ENCODE measurements at places on chromosomes 4 and X. TPM values are rescaled to one million over a fixed set of nuclear protein-coding genes. Genes with fewer than 3 reads are reported as not detected.

Gene PSAPL1
- total RNA-seq = not detected

Gene HTN3
- total RNA-seq = not detected

Gene FRAS1
- 0.81 TPM for total RNA-seq

GRCh38 chr4:80029364-80029763 is 43.7 kb downstream of the ANTXR2 start:
- DNase-seq = no peak

DNA sequence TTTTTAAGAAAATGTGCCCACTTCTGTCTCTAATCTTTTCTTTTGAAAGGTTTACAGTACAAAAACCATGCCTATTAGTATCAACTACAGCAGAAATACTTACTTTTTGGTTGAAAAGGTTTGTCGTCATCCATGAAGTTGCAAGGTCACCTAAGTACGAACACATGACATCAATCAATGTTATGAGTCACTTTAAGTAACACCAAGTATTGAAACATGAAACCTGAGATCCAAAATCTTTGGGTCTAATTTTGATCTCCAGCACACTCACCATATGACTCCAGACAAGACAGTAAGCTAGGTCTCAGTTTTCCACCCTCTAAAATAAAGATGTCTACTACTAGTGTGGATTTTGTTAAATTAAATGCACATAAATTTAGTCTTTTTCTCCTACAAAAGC is 8.4 kb downstream of the ZNF280C start:
- no peak for DNase-seq

DNA sequence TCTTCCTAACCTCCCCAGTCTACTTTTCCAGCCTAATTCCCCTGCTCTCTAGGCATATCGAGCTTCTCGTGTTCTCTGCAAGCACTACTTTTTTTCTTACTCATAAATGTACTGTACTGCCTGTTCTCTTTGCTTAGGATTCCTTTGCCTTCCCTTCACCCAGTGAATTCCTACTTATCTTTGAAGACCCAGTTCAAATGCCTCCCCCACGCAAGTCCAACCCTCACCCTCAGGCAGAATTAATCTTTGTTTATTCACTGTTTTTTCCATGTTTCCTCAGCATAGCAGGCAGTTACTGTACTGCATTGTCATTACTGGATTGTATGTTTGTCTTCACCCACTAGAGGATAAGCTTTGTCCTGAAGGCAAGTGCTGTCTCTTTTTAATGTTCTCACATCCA is 287.7 kb downstream of the BMPR1B start:
- no peak for DNase-seq

- no peak for DNase-seq
Observed at GRCh38 chr4:139913995-139914598, 239.9 kb downstream of the MAML3 start.

GRCh38 chr4:131002132-131002531 is 1906.2 kb downstream of the C4orf33 start:
- DNase-seq = no peak

DNA sequence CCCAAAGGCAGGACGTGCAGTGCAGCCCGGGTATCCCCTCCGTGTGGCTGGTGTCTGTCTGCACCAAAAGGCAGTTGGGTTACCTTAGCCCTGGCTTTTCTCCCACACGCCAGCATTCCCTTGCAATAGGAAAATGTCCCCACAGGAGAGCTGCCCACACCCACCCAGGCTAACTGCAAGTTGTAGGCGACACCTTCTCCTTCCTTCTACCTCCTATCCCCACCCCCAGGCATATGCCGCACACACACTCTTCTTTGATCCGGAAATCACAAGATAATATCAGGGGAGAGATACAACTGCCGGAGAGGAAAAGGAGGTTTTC is 444 bp upstream of the APBB2 start:
- no peak for DNase-seq

- no peak for DNase-seq
Observed at GRCh38 chrX:134622813-134623185, 35.5 kb downstream of the PLAC1 start.

DNA sequence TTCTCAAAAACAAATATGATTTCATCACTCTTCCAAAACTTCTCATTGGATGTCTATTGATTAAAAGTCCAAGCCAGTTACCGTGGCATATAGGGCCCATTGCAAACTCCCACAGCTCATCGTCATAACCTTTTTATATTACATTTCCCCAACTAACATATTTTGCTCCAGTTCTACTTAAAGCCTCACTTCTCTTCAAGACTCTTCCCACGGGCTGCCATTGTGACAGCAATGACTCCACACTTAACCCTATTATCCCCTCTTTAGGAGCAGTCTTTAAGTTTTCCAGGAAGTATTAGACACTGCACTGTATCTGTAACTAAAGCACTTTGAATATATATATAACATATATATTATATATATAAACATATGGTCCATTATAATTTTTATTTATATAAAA is 44.5 kb downstream of the DTHD1 start:
- DNase-seq = no peak

DNA sequence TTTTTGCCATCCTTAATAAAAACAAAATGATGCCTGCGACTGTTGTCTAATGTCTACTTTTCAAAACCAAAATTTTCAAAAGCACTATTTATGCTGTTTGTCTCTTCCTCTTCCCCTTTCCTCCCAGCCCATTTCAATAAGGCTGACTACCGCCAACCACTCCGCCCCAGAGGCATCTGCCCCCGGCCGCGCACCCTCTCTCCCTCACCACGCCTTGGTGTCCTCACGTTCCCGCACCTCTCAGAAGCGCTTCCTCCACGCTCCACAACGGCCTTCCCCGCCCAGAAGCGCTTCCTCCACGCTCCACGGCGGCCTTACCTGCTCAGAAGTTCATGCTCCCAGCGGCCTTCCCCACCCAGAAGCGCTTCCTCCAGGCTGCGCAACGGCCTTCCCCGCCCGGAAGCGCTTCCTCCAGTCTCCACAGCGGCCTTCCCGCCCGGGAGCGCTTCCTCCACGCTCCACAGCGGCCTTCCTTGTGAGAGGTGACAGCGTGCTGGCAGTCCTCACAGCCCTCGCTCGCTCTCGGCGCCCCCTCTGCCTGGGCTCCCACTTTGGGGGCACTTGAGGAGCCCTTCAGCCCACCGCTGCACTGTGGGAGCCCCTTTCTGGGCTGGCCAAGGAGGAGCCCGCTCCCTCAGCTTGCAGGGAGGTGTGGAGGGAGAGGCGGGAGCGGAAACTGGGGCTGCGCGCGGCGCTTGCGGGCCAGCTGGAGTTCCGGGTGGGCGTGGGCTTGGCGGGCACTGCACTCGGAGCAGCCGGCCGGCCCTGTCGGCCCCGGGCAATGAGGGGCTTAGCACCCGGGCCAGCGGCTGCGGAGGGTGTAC is 490.4 kb upstream of the ZFP42 start:
- no peak for DNase-seq

DNA sequence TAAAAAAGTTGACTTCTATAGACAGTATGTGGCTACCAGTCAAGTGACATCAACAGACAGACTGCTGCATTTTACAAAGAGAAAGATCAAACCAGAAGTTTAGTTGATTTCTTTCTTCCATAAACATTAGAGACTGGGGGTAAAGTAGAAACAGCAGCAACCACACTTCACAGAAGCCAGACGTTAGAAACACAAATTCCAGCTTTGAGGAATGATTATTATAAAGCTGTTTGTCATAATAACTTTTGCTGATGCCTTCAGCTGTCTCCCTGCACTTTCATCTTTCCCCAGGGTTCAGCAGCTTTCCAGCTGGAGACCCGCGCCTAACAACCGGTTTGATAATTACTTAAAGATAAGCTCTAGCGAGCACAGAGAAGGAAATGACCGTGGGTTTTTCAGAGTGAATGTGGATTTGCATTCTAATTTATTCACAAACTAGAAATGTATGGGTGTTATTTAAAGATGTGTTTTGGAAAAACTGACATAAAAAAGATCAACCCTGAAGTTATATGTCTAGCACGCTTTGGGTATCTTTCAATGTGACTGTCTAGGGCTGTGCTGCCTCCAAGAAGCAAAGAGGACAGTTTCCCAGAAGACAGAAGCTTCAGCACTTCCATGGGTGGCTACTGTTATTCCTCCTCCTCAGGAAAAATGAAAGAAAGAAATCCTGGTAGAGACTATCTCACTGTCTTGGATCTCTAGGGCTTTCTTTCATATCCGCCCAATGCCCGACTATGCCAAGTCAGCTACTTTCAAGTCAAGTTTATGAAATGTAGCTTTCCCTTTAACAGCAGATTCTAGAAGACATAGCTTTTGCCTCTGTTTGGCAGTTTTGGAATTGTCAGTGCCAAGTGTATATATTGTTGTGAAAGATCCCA is 15.0 kb upstream of the ENAM start:
- no peak for DNase-seq

DNA sequence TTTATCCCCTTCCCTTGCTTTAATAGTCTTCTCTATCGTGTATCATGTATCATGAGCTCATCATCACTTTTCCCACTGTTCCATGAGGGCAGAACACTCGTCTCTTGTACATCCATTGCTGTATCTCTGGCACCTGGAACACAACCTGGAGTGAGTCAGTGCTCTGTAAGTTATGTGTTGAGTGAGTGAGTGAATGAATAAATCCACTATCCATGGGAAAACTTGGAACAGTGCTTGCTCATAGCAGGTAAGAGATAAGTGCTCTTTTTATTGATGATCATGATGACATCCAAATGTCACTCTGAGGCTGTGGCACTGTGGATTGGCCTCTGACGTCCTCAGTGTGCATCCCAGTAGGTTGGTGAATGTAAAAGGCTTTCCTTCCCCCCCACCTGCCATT is 4.3 kb downstream of the FGFBP1 start:
- DNase-seq = no peak

- DNase-seq = no peak
Observed at GRCh38 chr4:4981827-4982226, 37.4 kb downstream of the CYTL1 start.

DNA sequence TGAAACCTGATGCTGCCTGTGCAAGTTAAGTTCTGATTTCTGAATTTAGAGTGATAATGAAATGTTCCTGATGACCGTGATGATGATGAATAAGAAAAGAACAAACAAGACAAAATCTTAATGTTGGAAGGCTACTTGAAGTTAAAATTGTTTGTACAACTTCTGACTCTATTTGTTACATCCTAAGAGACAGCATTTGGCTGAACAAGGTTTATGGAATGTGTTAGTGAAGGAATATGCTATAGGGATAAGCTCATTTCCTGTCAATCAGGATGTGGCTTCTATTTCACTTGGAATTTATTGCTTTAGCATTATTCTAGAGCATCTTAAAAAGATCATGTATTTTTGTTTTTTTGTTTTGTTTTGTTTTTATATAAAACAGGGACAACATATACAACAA is 267.5 kb downstream of the FAT4 start:
- DNase-seq = no peak

DNA sequence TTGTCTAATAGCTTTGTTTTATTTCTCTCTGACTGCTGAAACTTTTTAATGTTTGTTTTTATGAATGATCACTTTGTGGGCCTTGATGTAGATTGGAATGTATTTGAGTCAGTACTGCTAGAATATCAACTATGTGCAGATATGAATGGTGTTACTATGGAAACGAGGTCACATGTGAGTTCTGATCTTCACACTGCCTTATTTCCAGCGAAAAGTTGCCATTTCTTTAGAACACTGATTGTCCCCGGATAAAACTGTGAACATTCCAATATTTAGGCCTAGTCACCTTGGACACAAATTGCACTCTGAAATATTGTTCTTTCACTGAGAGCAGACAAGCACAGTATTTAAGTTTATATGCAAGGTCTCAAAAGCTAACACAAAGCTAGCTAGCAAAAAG is 27.2 kb upstream of the MAGED1 start:
- DNase-seq = no peak

DNA sequence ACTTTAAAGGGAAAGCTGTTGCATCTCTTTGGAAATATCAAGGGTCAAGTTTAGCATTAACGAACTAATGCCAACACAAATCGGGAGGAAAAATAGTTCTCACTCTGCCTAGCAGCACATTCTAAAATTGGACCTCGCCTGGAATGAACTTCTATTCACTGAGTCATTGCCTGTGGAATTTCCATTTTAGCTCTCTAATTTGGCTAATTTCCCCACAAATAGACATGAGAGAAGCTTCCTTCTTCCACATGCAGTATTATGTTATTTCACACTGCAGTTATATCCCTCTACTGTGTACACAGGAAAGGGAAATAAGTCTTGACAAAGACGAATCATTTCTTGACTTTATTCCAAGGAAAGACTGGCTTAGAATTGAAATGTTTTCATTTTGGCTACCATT is 9.3 kb downstream of the ZXDA start:
- DNase-seq = peak; percentile 29

DNA sequence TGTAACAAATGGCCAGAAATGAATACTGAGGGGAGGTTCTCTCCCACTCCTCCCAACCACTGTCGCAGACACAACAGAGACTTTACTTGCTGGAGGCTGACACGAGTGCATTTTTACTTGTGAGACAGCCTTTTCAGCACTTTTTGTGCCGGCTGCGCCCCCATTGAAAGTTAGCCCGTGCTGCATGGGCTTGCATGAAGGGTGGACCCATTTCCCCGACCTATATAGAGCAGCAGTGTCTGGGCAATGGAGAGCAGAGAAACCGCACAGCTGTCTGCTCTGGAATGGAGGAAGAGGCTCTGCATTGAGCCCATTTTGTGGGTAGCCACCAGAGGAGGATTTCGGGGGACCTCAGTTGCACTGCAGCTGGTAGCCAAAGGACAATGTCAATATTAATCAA is 208.8 kb downstream of the UGT8 start:
- no peak for DNase-seq

GRCh38 chrX:40083120-40083978 is 14.4 kb downstream of the BCOR start:
- DNase-seq = no peak

GRCh38 chr4:186775902-186776301 is 52.2 kb upstream of the FAT1 start:
- DNase-seq = no peak

- DNase-seq = no peak
Observed at GRCh38 chrX:140822184-140822583, 112.6 kb downstream of the LINC00632 start.

- DNase-seq = no peak
Observed at GRCh38 chr4:120277391-120277790, 210.7 kb upstream of the MAD2L1 start.

GRCh38 chrX:153643431-153644351 is 3.3 kb upstream of the DUSP9 start:
- DNase-seq = no peak

DNA sequence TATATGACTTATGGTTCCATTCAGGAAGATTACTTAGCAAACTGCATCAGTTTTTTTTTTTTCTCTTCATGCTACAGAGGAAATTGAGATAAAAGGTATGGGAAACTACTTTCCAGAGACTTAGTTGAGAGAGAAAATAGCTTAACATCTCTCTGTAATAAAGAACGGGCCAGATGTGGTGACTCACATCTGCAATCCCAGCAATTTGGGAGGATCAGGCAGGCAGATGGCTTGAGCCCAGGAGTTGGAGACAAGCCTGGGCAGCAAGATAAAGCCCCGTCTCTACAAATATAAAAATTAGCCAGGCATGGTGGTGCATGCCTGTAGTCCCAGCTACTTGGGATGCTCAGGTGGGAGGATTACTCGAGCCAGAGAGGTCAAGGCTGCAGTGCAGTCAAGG is 271.2 kb upstream of the TENM3 start:
- peak; percentile 40 for DNase-seq

DNA sequence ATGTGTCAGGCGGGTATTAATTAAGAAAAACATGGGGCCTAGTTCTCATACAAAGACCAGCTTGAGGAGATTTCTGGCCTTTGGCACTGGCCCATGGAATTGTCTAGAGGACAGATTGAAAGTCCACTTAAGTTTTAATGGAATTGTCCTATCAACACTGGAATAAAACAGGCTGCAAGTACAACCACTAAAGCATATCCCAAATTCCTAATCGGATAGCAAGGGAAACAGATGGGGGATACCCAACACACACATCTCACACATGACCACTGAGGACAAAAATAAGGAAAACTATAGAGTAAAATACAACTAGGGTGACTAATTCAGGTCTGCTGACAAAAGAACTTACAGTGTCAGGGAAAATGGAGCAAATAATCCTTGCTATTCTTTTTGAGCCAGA is 167.8 kb downstream of the GASK1B start:
- no peak for DNase-seq
